ENCODE measurements at places on chromosomes 3 and 15.

DNA sequence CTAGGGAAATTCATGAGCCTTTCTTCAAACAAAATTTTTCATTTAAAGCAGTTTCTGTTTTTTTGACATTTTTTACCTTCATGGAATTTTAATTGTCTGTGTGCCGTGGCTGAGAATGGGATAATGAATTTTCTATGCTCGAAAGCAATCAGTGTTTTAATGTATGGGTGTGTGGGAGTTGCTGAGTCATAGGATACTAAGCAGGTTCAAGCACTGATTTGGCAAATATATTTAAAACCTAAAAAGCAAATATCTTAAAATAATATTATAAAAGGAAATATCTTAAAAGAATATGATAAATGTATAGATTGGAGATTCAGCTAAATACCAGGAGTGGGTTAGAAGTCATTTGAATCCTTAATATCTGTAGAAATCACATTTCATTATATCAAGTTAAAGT is 173.6 kb upstream of the LRRFIP2 start:
- DNase-seq: no peak

- DNase-seq: no peak
Measured at GRCh38 chr3:28781053-28781452, 432.4 kb upstream of the AZI2 start.

GRCh38 chr3:88090681-88091080 is 31.6 kb downstream of the ZNF654 start:
- no peak for DNase-seq

DNA sequence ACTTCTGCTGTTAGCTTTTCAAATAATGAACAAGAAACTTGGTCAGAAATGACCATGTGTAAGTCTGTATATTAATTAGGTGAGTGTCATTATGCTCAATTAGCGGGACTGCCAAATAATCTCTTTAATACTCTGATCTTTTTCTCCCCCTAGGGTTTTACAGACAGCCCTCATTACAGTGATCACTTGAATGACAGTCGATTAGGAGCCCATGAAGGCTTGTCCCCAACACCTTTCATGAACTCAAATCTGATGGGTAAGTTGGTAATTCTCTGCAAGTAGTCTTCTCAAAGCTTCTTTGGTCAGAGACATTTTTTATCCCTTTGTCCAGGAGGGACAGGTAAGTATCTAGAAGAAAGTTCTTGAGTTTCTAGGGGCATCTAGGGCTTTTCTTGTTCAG is 173.2 kb downstream of the TCF12 start:
- no peak for DNase-seq

Measured in activated naive CD4-positive, alpha-beta T cell treated with anti-CD3 and anti-CD28 coated beads, Interleukin-2, amount 50 U/mL, for 72 hours (primary cell).